T-helper 2 cell treated with Interferon-gamma antibody and Interleukin-4, amounts not matched to agents 5 μg/mL and 100 μg/mL, for 36 hours (primary cell): ENCODE measurements at places on chromosomes 12 and 14.

- no peak for DNase-seq
Observed at GRCh38 chr12:17296882-17297281, 690.9 kb upstream of the LMO3 start.

DNA sequence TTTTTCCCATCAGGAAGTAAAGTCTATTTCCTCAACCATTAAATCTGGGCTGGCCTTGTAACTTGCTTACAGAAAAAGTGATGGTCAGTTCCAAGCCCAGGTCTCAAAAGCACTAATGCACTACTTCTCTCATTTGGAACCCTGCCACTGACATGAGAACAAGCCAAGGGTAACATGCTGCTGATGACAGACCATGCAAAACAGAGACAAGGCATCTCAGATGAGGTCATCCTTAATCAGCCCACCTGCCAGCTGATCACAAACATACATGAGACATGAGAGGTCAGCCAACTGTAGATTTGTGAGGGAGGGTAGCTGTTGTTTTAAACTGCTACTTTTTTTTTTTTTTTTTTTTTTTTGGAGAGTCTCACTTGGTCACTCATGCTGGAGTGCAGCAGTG, 16.2 kb downstream of the TWF1 start:
- no peak for DNase-seq

DNA sequence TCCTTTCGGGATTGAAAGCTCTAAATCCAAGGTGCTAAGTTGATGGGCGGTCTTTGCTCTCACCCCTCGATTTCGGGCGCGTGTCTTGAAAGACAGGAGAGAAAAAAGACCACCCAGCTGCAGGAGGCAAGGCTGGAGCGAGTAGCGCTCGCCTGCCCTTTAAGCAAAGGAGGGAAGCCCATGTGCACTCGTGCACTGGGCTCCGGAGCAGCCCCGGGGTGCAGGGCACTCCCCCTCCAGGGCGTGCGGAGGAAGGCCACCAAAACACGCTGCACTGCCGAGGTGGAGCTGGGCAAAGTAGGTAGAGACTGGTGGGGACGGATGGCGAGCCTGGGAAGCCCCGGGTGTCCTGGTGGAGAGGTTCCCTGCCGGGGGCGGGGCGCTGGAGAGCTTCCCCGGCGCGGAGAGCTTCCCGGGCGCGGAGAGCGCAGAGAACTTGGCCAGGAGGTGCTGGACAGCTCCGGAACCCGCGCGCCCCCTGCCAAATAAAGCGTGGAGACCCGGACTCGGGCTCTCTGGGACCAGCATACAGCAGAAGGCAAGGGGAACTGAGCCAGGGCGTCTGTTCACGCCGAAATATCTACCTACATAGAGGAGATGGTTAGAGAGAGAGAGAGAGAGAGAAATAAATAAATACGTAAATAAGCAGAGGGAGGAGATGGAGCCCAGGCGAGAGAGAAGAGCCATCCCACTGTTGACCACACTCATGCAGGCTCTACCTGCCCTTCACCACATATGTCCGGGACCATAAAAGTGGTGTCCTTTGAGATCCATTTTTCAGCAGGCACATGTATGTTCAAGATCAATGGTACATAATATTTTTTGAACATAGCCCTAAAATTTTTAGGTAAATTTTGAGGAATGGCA, 662 bp upstream of the NELL2 start:
- peak; percentile 18 for DNase-seq

DNA sequence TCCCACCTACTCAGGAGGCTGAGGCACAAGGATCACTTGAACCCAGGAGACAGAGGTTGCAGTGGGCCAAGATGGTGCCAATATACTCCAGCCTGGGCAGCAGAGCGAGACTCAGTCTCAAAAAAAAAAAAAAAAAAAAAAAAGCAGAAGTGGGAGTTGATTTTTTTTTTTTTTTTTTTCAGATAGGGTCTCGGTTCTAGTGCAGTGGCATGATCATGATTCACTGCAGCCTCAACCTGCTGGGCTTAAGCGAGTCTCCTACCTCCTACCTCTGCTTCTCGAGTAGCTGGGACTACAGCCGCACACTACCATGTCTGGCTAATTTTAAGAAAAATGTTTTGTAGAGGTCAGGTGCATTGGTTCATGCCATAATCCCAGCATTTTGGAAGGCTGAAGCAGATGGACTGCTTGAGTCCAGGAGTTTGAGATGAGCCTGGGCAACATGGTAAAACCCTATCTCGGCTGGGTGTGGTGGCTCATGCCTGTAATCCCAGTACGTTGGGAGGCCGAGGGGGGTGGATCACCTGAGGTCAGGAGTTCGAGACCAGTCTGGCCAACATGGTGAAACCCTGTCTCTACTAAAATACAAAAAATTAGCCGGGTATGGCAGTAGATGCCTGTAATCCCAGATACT, 16.3 kb upstream of the HSP90AA1 start:
- no peak for DNase-seq

DNA sequence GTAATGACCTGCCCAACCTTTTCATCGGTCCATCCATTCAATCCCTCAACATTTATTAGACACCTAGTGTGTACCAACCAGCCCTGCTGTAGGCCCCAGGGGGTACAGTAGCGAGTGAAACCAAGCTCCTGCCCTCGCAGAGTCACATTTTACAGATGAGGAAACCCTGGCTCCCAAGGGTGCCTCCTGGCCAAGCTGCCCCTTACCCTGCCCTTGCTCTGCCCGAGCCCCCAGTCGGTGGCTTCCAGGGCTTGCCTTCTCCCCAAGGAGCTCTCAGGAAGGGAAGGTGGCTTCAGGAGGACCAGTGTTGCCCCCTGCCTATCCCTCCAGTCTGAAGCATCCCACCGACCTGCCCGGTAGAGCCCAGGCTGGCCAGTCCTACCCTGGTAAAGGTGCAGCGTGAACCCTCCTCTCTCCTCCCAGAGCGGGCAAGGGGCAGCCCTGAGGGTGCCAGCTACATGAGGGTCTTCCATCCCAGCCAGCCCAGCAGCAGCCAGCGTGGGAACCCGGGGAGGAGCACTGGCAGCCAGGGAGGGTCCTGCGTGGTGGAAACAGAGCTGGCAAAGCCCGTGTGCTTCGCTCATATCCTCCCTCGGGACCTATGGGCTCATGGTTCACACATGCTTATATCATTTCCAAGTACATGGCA, 670 bp upstream of the BEGAIN start:
- DNase-seq = no peak

- peak; percentile 13 for DNase-seq
Observed at GRCh38 chr14:89000007-89000942, 175.8 kb downstream of the TTC8 start.
